ENCODE measurements at places on chromosomes 5 and 9.

GRCh38 chr5:151808451-151809169, 36.9 kb downstream of the G3BP1 start:
- no peak for DNase-seq

DNA sequence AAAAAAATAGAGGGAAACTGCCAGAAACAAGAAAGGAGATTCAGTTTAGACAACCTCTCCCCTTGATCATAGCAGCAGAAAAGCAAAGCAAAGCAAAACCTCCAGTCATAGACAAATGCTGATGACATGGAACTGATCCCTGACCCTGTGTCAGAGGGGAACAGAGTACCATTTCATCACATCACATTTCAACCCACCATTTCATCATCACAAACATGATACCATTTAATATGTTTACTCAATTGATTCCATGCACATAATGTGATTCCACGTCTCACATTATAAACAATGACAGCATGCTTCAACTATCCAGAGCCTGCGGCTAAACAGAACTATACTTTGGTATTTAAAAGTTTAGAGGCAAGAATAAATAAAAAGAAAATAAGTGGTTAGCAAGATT, 28.7 kb upstream of the ACOT12 start:
- no peak for DNase-seq

GRCh38 chr9:132894862-132895835, 16.5 kb downstream of the SPACA9 start:
- DNase-seq = no peak

GRCh38 chr9:86909388-86909787, 37.9 kb downstream of the GAS1 start:
- no peak for DNase-seq

GRCh38 chr9:110121170-110121569, 86.8 kb downstream of the C9orf152 start:
- DNase-seq = no peak

- DNase-seq = no peak
Observed at GRCh38 chr5:175516933-175517823, 38.8 kb downstream of the SFXN1 start.

Data from CMK (cell line).